ENCODE measurements at places on chromosomes 1 and 21.

DNA sequence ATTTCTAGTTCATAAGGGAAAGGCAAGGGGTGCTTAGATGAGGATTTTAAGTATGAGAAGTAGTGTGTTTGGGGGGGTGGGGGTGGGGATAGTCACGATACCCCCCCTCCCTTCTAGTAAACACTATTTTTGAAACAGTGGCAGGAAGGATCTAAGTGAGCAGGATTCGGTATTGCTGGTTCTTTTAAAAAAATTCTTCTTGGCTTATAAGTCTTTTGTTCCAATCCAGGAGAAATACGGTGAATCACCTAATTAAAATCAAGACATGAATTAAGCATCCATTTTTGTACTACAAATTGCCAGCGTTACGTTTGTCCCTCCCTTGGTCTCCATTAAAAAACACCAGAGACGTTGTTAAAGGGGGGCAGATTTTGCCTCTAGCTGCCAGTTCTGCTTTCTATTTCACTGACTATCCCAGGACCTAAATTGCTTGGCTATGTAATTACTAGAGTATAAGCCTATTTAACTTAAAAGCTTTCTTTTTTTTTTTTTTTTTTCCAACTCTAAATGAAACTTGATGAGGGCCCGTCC, 911 bp downstream of the LMO4 start:
- DNase-seq: no peak

- DNase-seq: no peak
Measured at GRCh38 chr1:112805155-112805853, 90.2 kb upstream of the PPM1J start.

GRCh38 chr1:40637470-40638007, 27.9 kb downstream of the RIMS3 start:
- no peak for DNase-seq

- no peak for DNase-seq
Measured at GRCh38 chr1:5508669-5509330, 483.4 kb downstream of the NPHP4 start.

DNA sequence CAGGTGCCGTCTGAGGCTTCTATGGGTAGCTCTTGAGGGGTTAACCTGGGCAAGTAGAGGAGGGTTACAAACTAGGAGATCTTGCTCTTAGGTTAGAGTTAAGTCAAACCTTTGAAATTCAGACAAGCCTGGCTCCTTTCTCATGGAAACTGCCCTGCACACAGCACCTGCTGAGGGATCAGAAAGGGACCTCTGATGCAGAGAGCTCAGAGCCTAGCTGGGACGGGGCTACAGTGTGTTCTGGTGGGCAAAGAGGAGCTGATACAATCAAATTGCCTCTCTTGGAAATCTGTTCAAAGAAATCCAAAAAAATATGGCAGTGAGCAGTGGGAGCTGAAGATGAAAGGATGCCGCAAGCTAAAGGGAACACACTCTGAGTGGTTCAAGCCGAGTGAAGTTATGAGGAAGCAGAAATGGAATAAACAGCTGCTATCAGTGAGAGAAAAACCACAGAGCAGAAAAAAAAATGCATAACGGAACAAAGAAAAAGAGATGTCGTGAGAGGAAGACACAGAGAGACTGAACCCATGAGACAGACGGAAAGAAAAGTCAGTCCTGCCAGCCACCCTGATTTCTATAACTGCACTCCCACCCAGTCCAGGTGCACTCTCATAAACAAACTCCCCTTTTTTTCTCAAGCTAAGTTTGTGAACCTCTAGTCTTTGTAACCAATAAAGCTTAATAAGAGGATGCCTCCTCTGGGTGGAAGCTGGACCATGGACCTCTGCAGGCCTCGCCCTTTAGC, 26.6 kb downstream of the PAFAH2 start:
- peak; percentile 33 for DNase-seq

- peak; percentile 74 for DNase-seq
Measured at GRCh38 chr1:85576642-85577418, 3.7 kb upstream of the CCN1 start.

DNA sequence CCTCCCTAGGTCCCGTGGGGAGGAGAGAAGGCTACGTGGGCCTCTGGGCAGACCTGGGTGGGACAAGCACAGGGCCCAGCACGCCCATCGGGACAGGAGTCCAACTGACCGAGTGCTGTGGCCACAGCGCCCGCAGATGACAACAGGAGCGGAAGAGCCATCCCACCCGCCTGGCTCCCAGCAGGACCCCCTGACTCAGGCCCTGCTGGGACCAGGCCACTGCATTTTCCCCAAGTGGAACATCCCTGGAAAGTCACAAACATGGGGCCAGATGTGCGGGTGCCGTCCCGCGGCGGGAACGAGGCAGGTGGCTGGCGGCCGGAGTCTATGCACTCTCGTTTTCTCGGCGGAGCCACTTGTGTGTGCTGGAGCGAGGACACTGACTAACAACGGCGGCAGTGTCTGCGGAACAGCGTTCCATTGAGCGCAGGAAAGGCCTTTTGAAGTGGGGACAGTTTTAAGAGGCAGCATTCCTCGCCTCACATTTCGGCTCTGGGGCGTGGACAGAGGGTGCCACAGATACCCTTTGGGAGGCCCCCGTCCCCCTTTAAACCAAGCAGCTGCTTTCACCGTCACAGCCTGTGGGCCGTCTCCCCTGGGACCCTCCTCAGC, 93.7 kb upstream of the ARHGEF16 start:
- DNase-seq: no peak

DNA sequence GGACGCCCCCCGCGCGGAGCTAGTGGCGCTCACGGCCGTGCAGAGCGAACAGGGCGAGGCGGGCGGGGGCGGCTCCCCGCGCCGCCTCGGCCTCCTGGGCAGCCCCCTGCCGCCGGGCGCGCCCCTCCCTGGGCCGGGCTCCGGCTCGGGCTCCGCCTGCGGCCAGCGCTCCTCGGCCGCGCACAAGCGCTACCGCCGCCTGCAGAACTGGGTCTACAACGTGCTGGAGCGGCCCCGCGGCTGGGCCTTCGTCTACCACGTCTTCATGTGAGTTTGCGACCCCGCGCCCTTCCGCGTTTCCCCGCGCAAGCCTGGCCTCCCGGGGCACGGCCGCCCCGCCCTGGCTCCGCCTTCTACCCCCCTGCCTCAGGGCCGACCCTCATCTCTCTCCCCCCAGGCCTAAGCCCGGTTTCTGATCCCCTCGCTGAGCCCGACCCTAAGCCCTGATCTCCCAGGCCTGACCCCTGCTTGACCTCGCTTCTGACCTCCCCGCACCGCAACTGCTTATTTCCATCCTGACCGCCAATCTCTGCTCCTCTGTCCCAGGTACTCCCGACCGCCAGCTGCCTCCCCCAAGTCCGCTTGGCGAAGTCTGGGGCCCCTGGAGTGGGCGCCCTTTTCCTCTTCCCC, 669 bp downstream of the KCNQ4 start:
- DNase-seq: no peak

- DNase-seq: no peak
Measured at GRCh38 chr1:64246294-64246917, 43.0 kb downstream of the UBE2U start.

DNA sequence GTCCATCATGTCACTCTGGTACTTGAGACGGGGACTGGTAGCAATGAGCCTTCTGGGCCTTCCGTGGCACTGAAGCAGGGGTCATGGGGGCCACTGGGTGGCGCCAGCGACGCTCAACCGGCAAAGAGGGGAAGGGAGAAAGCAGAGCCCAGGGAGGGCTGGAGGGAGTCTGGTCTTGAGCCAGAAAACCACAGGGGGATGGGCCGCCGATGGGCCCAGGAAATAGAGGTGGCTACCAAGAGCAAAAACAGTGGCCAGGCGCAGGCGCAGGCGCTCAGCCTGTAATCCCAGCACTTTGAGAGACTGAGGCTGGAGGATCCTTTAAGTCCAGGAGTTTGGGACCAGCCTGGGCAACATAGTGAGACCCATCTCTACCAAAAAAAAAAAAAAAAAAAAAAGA, 21.8 kb downstream of the EXOC8 start:
- DNase-seq: peak; percentile 62

- DNase-seq: peak; percentile 53
Measured at GRCh38 chr21:44875316-44875700, 1.8 kb upstream of the PTTG1IP start.

DNA sequence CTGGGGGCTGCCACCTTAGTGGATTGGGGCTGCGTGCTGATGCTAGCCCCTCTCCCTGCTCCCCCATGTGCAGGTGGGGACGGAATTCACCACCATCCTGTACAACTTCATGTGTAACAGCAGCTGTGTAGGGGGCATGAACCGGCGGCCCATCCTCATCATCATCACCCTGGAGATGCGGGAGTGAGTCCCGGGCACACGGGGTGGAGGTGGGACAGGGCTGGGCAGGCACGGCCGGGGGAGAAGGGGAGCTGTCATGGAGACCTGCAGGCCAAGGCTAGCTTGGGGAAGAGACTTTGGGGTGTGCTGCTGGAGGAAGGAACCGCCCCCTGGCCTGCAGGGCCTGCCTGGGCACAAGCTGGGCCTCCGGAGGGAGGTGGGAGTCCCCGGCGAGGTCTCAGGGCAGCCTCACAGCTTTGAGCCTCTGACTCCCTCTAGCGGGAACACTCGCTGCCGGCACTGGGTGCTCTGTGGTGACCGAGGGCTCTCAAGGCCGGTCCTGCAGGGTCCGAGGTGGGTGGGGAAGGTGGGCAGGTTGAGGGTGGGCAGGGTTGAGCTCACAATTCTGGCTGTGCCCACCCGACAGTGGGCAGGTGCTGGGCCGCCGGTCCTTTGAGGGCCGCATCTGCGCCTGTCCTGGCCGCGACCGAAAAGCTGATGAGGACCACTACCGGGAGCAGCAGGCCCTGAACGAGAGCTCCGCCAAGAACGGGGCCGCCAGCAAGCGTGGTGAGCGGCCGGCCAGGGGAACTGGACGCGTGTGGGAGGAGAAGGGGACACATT, 25.0 kb upstream of the CCDC27 start:
- DNase-seq: peak; percentile 23

- DNase-seq: no peak
Measured at GRCh38 chr1:159207774-159208173, 3.1 kb downstream of the ACKR1 start.

All from activated naive CD4-positive, alpha-beta T cell treated with anti-CD3 and anti-CD28 coated beads for 36 hours (primary cell).